ENCODE measurements at places on chromosomes 5 and 9. TPM values are rescaled to one million over a fixed set of nuclear protein-coding genes. Genes with fewer than 3 reads are reported as not detected.

- no peaks in the 10 kb centered on the region for H3K36me3 ChIP-seq
- no peaks in the 10 kb centered on the region for H3K4me1 ChIP-seq
- no peaks in the 10 kb centered on the region for H3K27me3 ChIP-seq
- no peak for DNase-seq
Measured at GRCh38 chr5:14206028-14206725, 63.0 kb downstream of the TRIO start.

DNA sequence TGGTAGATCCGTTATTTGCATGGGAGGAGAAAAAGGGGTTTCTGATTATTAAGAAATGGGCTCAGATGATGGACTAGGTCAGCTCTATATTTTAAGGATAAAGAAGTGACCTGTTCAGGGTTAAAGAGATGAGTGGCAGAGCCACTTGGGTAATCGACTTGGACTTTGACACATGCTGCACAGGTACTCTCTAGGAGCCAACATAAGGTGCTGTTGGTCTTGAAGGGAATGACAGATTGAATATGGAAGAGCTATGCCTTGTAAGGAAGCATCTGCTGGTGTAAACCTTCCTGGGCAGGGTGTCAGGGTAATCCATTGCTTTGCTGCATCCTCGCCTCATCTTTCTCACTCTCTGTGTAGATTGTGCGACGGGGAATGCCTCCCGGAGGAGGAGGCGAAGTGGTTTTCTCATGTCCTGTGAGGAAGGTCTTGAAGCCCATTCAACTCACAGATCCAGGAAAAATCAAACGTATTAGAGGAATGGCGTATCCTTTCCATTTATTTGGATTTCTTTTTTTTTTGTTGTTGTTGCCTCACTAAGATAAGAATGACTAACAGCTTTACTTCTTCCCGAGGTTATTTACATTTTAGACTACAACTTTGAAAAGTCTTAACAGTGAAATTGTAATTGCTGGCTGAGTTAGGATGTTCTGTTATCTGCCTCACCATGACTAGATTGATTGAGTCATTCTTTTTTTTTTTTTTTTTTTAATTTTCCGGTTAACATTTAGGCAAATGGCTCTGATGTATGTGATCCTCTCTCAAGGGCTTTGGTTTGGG is 41.2 kb downstream of the RCL1 start:
- no peak overlapping the region for H3K4me3 ChIP-seq
- no peak overlapping the region for H3K27ac ChIP-seq
- H3K27me3 ChIP-seq = no peaks in the 10 kb centered on the region
- no peaks in the 10 kb centered on the region for H3K4me1 ChIP-seq

GRCh38 chr5:139975306-139975705 is 67.8 kb downstream of the NRG2 start:
- no peaks in the 10 kb centered on the region for H3K27me3 ChIP-seq
- no peak overlapping the region for H3K4me3 ChIP-seq
- no peak overlapping the region for H3K27ac ChIP-seq
- DNase-seq = no peak
- H3K4me1 ChIP-seq = no peaks in the 10 kb centered on the region

- DNase-seq = no peak
- H3K27ac ChIP-seq = no peak overlapping the region
- no peaks in the 10 kb centered on the region for H3K27me3 ChIP-seq
- H3K36me3 ChIP-seq = no peaks in the 10 kb centered on the region
- no peak overlapping the region for H3K4me3 ChIP-seq
- no peaks in the 10 kb centered on the region for H3K4me1 ChIP-seq
Measured at GRCh38 chr9:91117959-91118703, 243.6 kb downstream of the AUH start.

DNA sequence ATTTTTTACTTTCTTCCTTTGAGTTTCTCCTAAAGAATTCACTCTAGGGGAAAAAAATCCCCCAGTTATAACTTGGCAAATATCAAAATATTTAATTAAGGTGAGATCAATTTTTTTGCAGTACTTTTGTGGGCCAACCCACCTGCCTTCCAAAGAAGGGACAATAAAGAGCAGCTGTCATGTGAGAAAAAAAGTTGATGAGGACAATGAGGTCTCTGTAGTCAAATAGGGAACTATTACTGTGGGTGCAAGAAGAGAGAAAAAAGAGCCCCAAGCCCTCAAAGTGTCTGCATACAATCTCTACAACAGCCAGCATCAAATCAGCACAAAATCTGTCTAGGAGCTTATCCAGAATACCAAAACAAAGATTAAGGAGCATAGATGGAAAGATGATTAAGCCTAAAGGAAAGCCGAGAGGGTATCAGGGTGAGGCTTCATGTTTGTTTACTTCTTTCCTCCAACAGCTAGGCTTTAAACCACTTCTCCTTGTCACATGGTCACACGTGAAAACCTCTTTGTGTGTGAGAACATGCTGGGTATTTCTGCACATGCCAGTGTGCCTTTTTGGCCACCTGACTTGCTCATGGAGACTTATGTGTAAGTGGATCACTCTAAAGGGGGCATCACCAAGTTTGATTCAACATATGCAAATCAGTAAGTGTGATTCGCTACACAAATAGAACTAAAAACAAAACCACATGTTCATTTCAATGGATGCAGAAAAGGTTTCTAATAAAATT is 19.2 kb upstream of the FYB1 start:
- no peaks in the 10 kb centered on the region for H3K4me1 ChIP-seq
- no peaks in the 10 kb centered on the region for H3K27me3 ChIP-seq
- no peak for DNase-seq

- no peaks in the 10 kb centered on the region for H3K4me1 ChIP-seq
- H3K27me3 ChIP-seq = no peaks in the 10 kb centered on the region
- H3K36me3 ChIP-seq = no peaks in the 10 kb centered on the region
- DNase-seq = peak; percentile 22
Measured at GRCh38 chr5:140372971-140373487, 13.0 kb downstream of the SLC4A9 start.

GRCh38 chr5:55308254-55308836 is 556 bp downstream of the MTREX start:
- no peaks in the 10 kb centered on the region for H3K27me3 ChIP-seq
- peak overlapping the region; percentile 94 for H3K4me3 ChIP-seq
- no peaks in the 10 kb centered on the region for H3K36me3 ChIP-seq
- DNase-seq = no peak
- peaks cover 72% of the 10 kb centered on the region for H3K4me1 ChIP-seq

NOXA1 gene
- total RNA-seq = 4.5 TPM

SPINK7 gene
- not detected for total RNA-seq
